Thoracic aorta (tissue), 2 donors: ENCODE measurements at places on chromosomes 7 and 10.

DNA sequence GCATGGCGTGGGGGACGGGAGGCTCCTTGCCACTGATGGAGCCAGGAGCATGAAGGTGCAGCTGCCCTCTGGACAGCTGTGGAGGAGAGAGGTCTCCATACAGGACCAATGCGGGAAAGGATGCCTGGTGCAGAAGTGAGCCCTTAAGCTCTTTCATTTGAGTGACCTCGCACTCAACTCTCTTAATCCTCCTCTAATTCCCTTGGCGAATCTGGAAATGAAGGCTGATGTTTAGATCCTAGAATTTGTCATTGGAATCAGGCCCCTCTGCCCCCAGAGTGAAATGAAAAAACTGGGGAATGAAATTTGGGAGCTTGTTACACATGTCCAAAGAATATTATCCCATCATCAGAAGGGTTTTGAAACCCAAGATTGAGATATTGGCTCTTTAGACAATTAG is 639.5 kb downstream of the LRMDA start:
- no peak for DNase-seq

- no peak for DNase-seq
Observed at GRCh38 chr10:70914316-70914864, 26.0 kb upstream of the PCBD1 start.

DNA sequence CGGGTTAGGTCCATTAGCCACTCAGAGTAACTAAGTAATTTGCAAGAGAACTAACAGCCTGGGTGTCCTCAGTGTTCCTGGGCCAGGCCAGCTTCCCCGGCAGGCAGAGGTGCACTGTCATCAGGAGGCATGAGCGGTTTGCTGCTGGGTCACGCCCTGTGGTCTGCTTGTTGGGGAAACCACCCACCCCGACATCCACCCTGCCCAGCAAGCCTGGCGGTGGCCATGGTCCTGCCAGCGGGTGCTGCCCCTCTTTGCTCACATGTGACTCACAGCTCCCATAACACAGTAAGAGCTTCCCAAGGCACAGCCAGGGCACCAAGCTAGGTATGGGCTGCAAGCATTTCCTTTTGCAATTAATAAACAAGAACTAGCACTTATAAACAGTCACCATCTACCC is 75.9 kb downstream of the RGS10 start:
- no peak for DNase-seq

- no peak for DNase-seq
Observed at GRCh38 chr10:59626523-59626869, 83.2 kb downstream of the SLC16A9 start.

DNA sequence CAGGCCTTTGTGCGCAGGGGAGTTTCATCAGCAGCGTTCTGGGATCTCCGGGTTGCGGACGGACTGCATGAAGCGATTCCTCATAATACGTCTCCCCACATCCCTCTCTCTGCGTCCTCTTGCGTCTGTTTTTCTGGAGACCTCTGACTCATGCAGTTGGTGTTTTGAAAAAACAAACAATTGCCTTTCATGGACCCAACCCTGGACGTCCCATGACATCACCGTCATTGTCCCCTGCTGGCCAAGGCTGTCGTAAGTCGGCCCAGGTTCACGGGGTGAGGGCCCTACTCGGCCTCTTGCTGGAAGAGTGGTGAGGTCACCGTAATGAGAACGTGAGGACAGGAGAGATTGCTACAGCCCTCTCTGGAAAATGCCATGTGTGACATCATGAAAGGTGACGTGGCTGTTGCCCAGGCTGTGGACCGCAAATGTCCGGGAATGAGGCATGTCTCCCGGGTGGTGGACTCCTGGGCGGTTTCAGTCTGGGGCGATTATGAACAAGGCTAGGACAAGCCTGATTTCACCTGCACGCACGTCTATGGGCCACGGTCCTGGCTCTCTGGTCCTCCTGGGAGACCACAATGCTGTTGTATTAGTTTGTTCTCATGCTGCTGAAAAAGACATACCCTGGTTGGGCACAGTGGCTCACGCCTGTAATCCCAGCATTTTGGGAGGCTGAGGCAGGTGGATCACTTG is 9.8 kb upstream of the MAFK start:
- no peak for DNase-seq

DNA sequence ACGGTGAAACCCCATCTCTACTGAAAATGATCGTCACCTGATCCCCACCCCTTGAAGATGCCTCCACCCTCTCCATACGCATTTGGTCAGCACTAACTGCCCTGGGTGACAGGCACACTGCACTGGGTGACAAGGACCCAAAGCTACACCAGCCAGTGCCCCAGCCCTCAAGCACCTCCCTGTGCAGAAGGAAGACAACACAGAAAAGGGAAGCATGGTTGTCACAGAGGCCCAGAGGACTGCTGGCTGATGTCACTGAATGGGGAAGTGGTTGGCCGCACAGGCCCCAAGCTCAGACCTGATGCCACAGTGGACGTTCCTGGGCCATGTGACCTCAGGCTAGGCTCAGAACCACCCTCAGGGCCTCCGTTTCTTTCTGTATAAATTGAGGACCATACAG is 4.2 kb upstream of the PILRA start:
- DNase-seq, result no peak

DNA sequence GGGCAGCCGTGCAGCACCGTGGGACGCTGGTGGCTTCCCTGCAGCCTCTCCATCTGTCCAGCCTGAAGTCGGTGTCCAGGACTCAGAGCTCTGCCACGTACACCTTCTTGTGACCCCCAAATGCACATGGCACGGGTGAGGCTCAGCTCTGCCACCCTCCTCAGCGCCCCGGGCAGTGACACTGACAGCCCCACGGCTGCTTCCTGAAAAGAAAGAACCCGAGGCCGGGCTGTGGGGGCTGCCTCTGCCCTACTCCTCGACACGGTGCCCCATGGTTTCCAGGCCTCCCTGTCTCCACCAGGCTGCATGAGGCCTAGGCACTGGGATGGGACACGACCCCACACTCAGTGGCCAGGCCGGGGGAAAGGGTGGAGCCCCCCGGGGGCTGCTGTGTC is 13.7 kb downstream of the ADGRA1 start:
- no peak for DNase-seq

GRCh38 chr7:130853503-130854279 is 119.7 kb upstream of the KLF14 start:
- no peak for DNase-seq

DNA sequence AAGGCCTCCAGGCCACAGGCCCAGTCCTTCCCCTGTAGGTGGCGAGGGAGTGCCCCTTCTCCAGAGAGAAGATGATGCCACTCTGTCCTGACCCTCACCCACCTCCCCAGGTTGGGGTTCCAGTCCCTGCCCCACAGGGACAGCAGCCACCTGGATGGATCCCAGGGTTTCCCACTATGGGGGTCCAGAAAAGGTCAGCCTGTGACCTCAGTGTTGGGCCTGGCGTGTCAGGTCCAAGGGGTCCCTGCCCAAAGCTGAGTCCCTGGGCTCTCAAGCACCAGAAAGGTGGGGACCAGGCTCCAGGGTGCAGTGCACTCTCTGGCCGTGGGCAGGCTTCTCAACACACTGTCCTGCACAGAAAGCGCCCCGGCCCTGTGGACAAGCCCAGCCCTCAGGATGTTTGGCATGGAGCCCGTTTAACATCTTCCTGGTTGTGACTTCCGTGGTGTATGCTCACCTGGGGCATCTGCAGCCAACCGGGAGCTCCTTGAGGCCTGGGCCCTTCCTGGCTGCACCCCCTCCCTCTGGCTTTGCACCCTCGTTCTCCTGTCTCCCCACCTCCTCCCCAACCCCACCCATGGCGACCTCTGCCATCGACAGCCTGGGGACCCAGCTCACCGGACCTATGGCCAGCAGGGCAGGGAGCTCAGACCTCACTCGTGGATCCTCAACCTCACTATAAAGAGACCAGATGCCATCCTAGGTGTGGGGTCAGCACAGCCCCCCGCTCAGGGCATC is 58.3 kb upstream of the PPP2R2D start:
- DNase-seq, result no peak

DNA sequence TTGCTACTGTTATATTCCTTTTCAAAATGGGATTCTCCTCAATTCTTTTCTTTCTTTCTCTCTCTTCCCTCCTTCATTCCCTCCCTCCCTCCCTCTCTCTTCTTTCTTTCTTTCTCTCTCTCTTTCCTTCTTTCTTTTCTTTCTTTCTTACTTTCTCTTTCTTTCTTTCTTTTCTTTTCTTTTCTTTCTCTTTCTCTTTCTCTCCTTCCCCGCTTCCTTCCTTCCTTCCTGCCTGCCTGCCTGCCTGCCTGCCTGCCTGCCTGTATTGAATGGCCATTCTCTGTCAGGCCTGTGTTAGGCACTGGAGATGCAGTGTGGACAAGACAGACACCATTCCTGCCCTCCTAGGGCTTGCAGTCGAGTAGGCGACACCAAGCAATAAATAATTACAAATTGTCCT is 11.5 kb downstream of the CNNM1 start:
- DNase-seq, result no peak

DNA sequence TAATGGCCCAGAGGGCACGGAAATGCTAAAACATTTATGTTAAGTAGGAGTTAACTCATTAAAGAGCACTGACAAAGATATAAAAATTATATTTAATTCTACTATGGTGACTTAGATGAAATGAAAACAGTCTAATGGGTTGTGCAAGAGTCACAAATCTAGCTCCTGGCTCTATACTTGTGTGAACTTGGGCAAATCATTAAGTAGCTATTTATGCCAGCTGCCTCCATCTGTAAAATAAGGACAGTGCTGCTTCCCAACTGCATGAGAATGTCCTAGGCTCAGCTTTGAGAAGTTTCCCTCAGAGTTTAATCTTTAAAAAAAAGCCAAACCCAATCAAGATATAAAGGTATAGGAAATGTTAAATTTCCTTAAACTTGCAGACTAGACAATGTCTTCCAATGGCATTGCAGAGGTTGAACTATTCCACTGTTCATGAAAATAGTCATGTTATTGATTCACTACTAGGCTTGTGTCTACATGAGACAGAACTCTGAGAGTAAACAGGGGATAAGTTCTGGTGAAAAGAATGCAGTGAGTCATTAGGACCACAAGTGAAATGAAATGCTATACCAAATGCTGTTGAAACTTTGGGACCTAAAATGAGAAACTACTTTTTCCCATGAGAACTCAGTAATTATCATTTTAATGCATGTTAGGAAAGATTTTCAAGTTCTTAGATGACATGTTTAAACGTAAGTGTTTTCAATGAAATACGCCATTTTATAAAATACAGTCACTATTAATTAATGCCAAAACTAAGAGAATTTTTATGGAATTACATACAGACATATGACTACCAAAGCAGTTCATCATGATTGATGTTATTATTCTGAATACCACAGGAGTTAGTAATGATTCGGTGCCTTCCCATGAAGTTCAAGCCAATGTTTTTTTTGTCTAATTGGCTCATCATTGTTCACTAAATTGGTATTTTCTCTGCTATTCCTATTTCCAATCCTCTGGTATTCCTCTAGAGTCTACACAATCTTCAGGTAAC is 84.2 kb downstream of the CDK6 start:
- DNase-seq, result no peak

DNA sequence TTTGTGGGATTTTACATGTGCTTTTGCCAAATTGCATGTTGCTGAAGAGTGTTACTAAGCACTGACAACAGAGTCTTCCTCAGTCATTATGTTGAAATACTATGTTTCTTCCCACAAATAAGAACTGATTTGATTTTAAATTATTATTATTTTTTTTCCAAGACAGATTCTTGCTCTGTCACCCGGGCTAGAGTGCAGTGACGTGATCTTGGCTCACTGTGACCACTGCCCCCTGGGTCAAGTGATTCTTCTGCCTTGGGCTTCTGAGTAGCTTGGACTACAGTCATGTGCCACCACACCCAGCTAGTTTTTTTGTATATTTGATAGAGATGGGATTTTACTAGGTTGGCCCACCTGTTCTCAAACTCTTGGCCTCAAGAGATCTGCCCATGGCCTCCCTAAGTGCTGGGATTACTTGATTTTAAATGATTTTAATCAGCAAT is 42.3 kb downstream of the MINPP1 start:
- DNase-seq, result no peak

DNA sequence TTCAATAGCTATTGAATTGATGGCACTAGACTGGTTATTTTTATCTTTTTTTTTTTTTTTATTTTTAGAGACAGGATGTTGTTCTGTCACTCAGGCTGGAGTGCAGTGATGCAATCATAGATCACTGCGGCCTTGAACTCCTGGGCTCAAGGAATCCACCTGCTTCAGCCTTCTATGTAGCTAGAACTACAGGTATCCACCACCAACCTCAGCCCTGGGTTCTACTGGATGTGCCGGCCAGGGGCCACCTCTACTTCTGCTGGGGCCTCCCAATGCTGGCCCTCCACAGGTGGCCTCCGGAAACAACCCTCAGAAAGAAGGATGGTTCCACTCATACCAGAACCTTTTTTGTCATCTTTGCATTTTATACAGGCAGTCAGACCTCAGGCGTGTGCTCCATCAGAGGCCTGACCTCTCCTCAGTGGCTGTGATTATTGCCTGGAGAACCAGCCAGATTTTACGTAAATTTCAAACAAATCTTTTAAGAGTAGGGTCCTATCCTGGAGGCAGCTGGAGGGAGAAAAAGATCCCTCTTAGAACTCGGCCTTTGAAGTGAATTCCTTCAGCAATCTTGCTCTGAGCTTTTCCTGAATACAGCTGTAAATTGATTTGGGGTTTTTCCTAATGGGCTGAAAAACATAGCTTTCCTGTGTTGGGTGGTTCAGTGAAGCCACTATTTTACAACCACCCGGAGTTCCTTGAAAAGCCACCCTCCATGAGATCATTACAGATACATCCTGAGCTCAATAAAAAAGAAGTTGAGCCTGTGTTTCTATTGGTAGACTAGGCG is 110.0 kb downstream of the SPAG6 start:
- no peak for DNase-seq

DNA sequence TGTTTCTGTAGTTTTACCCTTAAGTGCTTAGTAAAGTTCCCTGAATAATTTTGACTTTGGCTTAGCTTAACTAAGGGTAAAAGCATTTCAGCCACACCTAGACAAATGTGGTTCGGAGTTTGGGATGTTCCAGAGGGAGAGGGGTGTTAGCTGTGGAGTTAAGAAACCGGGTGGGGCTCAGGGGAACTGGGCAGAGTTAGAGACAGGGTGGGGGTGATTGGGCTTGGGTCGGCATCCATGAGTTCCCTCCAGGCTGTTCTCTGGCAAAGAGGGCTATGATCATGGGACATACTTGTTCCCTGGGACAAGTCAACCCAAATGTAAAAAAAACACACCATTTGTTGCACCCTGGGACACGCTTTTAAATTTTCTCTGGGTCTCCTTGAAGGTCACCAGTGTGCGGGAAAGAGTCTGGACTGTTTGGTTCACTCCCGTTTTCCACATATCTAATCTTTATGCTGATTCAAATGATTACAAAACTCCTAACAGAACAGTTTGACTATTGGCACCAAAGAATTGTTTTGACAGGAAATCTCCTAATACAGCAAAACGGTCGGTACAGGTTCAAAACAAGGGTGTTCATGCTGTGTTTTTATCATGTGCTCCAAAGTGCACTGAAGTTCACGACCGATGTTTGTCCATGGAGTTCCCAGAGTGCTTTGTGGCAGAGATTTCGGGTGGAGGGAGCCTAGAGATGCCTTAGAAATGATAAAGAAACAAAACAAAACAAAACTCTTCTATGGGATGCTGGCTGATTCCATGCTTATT is 56.5 kb downstream of the PLXDC2 start:
- no peak for DNase-seq

DNA sequence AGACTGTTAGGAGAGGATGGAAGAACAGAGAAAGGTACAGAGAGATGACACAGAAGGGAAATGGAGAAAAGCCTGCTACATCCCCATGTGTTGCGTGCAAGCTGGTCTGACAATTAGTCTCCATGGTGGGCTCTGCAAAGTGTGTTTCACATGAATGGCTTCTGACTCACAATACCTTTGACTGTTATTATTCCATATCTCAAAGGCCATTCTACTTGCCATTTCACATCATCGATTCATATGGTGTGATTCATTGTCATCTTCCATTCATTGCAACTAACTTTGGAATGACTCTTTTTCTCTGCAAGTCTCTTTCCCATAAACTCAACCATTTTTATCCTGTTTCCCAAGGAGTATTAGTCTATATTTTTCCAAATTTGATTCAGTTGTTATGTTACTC is 208.9 kb upstream of the INHBA start:
- no peak for DNase-seq
